Fibroblast of skin of right quadriceps (primary cell): ENCODE measurements at places on chromosomes 3 and 15.

DNA sequence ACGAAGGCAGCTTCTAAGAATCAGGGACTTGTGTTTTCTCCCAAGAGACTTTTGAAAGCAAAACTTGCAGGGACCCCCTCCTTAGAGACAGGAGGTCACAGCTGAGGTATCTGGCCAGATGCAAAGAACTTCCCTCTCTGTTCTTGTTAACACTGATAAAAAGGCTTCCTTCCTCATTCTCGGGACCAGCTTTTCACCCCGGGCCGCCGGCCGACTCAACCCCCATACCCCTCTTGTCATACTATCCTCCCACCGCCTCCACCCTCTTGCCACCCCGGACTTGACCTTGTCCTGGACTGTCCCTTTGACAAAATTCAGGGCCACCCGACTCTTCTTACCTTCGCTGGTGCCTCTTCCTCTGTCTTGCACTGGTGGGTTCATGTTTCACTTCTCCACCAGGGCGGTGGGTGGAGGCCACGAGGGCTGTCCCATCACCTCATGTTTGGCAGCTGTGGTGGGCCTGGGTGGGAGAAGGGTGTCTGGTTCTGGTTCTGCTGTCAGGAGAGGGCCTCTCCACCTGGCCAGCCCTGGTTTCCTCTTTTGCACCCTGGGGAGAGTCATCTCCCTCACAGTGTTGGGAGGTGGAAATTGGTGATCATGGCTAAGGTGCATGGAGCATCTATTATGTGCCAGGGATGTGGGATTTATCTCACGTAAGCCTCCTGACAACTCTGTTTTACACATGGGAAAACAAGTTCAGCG lies 32.5 kb downstream of the BHLHE40 start:
- DNase-seq = no peak

DNA sequence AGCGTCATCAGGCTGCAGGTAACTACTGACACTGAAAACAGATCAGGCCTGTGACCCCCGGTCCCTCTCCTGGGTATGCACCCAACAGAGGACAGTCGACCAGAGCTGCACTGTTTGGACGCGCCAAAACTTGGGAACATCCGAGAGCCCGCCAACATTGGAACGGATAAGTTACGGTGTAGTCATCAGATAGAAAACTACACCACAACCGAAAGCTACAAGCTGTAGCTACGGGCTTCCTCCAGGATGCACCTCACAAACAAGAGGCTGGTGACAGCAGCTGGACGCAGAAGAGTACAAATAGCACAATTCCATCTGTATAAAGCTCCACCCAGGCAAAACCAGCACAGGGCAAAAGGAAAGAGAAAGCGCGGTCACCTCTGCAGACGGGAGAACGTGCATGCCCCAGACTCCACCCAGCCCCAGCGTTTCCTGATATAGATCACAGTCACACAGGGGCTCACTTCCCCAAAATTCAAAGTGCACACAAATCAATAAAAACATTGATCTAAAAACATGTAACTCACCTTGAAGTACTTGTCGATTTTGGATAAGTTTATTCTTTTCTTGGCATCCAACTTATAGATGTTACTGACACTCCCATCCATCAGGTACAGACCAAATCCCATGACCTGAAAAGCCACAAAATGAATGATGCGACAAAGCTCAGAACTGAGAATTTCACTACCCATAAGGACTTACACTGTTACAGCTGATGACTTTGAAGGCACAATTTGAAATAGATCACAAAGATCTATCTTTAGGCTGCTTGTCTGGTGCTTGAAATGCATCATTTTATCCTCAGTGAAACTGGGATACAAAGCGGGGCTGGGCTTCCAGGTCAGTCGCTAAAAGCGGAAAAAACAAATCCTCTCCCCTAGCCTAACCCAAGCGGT lies 43.3 kb downstream of the CYFIP1 start:
- no peak for DNase-seq

- no peak for DNase-seq
Measured at GRCh38 chr15:85377986-85378385, 2.4 kb upstream of the AKAP13 start.

DNA sequence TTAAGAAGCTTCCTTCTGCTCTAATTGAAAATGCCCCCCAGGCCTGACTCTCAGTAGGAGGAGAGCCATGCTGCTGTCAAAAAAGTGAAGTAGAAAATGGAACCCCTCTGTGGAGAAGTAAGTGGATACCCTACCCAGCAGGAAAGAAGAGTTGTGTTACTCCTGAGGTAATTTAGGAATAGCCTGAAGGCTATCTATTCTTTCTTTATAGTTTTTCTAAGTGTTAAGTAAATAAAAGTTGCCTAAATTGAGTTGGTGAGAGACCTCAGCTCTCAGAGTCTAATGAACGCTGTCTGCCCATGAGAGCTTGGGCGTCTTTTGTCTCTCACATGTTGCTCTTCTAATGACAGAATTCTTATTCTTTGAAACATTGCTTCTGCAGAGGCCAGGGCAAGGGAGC lies 116.2 kb downstream of the NSUN3 start:
- no peak for DNase-seq

DNA sequence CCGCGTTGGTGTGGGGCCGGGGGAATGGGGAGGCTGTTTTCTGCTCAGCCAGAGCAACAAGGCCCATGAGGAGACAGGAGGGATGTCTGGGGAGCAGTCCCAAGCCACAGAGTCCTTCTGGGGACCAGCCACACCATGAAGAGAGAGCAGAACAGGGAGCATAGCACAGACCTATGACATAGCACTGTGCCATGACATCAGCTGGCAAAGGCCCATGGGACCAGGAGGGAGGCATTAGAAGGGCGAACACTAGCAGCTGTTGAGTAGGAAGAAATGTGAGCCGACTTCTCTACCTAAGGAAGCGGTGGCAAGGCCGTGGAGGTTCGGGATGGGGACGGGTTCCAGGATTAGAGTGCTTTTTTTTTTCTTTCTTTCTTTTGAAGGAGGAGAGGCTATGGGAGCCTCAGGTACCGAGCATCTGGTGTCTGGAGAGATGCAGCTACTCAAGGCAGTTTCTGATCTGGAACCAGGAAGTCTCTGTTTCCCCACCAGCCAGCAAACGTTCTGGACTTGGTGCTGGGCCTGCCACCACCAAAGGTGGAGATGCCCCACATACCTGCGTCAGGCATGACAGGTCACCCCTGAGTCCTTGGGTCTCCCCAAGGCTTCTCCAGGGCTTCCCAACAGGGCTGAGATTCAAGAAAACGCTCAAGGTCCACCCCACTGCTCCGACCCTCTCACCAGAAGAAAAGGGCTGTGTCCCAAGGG lies 77.3 kb upstream of the CGNL1 start:
- no peak for DNase-seq

DNA sequence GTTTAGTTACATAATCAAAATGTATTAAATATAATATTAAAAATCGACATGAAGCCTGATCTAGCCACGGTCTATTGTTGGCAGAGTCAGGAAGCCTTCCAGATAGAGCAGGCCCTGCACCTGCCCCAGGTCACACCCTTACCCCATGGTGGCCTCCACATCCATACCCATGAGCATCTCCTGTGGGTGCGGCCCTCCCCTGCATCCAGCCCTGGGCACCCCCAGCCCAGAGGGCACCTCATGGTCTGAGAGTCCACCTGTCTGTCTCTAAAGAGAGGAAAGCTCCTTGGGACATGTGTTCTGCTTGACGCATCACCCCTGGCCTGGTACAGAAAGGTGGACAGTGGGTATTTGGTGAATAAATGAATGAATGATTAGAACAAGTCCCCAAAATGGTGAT lies 37.2 kb upstream of the CSPG4 start:
- no peak for DNase-seq

DNA sequence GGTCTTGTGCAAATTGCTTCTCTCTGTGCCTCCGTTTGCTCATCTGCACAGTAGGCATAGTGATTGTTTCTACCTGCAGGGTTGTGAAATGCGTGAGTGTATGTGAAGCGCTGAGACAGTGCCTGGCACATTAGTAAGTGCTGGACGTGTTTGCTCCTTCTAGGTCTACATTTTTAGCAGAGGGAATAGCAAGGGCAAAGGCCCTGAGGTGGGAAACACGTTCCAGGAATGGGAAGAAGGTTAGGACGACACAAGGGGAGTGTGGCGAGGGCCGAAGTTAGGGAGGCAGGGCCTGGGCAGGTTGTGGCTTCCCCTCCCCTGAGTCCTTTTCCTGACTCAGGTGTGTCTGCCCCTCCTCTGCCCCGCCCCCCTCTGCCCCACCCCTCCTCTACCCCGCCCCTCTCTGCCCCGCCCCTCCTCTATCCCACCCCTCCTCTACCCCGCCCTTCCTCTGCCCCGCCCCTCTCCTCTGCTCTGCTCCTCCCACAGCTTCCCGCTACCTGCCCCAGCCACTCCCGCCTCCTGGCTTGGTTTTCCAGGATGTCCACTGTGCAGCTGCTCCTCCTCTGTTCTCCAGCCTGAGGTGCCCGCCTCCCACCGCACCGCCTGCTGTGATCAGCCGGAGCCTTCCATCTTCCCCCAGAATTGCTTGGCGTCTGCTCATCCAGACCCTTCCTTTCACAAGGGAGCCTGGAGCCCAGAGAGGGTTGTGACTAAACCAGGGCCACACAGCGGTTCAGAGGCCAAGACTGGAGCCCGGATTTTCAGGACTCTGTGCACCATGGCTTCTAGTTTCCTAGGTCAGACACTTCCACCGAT lies 31.1 kb upstream of the SMAD6 start:
- DNase-seq = no peak

DNA sequence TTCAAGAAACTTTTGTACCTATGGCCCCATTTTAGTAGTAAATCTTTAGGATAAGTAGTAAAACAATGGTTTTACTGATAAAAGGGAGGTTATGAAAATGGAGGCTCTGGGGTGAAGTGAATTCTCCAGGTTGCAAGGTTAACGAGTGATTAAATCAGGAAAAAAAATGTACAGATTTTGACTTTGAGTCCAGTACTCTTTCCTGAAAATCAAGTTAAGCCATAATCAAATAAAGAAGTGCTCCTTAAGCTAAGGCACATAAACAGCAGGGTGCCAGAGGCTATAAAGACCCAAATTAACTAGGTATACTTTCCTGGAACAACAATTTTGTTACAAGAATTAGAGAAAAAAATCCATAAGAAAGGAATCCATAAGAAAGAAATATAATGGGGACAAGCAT lies 114.7 kb downstream of the DPH6 start:
- no peak for DNase-seq

DNA sequence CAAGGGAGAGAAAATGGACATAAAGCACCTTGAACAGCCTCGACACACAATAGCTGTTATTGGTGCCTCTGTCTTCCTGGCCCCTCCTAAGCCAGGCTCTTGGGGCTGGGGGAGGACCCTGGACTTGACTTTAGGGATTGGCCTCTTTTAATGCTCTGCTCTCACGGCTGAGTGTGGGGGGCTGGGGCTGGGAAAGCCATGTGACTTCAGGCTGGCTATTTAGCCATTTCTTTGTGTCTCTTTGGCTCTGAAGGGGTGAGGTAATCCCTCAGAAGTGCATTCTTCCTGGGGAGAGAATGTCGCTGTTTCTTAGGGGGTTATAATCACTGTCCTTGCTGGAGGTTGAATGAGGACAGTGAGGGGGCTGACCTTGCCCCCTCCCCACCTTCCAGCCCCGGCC lies 26.2 kb downstream of the MAGEF1 start:
- DNase-seq = peak; percentile 35

DNA sequence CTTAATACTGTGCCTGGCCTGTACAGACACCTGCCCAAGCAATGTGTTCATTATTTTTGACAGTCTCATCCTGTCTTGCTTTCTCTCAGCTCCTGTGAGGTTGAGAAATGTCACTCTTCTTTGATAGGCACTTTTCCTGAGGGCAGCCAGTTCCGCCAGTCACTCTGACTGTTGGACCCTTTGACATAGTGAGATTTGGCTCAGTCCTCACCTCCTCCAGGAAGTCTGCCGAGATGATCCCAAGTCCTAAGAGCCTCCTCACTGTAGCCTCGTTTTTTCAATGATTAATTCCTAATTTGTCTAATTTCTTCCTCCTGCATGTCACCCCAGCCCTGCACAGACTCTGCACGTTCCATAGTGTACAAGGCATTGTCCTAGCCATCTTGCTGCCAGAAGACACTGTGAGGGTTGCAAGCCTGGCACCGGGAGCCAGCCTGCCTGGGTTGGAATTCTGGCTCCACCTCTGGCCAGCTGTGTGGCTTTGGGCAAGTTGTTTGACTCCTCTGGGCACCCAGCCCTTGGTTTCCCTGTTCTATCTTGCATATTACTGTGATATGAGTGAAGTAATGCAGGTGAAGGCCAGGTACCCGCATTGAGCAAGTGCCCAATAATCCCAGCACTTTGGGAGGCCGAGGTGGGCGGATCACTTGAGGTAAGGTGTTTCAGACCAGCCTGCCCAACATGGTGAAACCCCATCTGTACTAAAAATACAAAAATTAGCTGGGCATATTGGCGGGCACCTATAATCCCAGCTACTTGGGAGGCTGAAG lies 24.3 kb downstream of the RPLP1 start:
- no peak for DNase-seq

- DNase-seq = no peak
Measured at GRCh38 chr3:54434756-54435155, 312.4 kb downstream of the CACNA2D3 start.

- no peak for DNase-seq
Measured at GRCh38 chr3:100697172-100697571, 12.1 kb upstream of the TFG start.

GRCh38 chr15:91368611-91369010 lies 268.6 kb downstream of the SV2B start:
- DNase-seq = no peak

- DNase-seq = no peak
Measured at GRCh38 chr15:82828075-82828474, 18.6 kb downstream of the WHAMM start.

- no peak for DNase-seq
Measured at GRCh38 chr3:127410678-127411077, 122.8 kb upstream of the PRR20G start.

- DNase-seq = no peak
Measured at GRCh38 chr3:124884474-124885101, 2.6 kb downstream of the ITGB5 start.

DNA sequence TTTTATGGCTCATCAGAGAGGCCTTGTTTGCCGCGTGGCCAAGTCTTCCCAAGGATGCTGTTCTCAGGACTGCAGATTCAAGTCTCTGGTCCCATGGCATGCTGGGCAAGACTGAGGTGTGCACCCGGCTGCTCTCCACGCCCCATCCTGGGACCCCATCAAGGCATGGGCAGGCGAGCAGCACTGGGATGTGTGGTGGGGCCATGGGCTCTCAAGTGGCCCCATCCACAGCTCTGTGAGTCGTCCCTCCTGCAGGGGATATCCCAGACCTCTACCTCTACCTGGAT lies 13.1 kb upstream of the GP9 start:
- no peak for DNase-seq

GRCh38 chr3:136428167-136428566 lies 178.0 kb downstream of the PCCB start:
- DNase-seq = no peak

DNA sequence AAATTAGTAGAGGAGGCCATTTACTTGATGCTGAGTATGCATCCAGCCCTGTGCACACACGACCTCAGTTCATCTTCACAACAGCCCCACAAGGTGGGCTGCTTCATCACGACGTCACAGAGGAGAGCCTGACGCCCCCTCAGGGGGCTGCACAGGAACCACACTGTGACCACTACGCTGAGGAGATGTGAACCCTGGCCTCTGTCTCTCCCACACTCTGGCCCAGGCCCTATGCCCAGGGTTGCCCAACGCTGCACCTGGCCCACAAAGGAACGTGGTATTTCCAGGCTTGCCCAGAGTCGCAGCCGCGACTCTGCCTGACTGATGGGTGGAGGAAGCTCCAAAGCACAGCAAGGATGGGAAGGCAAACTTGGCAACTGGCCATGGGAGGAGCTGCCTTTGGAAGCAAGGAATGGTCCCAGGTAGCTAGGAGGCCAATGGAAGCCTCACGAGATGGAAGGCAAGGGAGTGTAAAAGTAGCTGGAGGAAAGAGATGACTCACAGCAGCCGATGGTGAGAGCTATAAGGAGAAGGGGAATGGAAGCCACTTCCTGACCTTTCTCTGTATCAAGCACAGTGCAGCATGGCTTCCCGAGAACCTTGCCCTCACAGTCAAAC lies 226.0 kb downstream of the KLF13 start:
- DNase-seq = no peak
